Lower leg skin (tissue), 4 donors: ENCODE measurements at places on chromosomes 5 and 9. TPM values are rescaled to one million over a fixed set of nuclear protein-coding genes. Genes with fewer than 3 reads are reported as not detected.

DNA sequence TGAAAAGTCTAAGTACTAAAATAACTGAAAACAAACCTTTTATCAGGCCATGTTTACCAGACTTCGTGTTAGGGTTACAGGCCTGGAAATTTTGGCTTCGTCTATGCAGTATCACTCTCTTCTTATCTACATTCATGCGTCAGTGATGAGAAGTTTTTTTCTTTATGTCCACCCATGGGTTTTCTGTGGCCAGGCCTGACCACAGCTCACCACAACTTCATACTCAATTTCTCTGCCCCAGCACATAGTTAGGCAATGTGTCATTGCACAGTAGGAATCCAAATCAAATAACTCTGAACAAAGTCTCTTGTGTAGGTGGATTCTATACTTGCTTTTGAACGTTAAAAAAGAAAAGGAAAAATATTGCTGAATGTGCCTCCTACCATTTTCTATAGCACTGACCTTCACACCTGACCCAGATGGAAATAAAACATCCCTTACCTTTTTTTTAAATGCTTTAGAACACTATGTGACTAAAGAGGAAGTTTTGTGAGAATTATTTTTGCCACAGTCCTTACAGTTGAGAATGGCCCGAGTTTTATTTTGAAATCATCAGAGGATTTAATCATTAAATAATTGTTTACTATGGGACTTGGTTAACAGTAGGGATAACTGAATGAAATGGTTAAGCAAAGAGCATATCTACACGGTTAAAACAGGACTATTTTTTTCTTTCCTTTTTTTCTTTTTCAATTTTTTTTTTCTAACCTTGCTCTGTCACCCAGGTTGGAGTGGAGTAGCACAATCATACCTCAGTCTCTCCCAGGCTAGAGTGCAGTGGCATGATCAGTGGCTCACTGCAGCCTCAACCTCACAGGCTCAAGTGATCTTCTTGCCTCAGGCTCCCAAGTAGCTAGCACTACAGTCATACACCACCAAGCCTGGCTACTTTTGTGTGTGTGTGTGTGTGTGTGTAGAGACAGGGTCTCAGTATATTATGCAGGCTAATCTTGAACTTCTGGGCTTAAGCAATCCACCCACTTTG is 1247.0 kb upstream of the ACO1 start:
- no peak for DNase-seq

DNA sequence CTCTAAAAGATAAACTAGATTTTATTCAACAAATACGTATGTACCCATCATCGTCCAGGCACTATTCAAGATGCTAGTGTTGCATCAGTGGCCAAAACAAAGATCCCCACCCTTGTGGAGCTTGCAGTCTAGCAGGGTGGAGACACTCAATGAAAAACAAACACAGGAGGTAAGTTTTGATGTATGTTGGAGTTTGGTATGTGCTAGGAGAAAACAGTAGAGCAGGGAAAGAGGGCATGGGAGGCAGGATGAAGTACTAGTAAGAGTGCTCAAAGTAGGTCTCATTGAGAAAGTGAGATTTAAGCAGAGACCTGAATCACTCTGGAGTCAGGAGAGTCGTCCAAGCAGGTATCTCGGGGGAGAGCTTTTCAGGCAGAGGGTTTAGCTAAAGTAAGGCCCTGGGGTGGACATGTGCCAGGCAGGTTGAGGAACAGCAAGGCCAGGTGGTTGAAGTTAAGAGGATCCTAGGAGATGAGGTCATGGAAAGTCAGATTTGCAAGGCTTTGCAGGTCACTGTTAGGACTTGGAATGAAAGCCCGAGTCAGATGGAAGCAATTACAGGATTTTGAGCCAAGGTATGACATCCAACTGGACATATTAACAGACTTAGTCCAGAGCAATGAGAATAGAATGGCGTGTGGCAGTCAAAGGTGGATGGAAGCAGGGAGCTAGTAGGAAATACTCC is 9.2 kb downstream of the SNX18 start:
- no peak for DNase-seq

- peak; percentile 84 for DNase-seq
Measured at GRCh38 chr9:91419222-91420191, 4.1 kb downstream of the NFIL3 start.

DNA sequence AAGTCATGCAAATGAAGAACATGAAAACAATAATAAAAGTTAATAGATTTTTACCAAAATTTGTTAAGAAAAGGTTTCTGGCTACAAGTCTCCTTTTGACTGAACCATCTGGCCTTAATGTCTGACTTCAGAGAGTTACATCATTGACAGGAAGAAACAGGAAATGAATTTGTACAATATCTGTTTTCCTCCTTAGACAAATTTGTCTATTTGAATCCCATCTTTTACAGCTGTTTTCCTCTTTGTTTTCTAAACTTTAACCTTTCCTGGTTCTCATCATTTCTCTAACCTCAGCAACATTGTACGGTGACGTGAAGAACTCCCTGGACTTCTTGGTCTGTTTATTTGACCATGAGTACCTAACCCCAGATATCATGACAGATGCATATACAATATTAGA is 567.5 kb upstream of the RIOK2 start:
- DNase-seq = no peak

DNA sequence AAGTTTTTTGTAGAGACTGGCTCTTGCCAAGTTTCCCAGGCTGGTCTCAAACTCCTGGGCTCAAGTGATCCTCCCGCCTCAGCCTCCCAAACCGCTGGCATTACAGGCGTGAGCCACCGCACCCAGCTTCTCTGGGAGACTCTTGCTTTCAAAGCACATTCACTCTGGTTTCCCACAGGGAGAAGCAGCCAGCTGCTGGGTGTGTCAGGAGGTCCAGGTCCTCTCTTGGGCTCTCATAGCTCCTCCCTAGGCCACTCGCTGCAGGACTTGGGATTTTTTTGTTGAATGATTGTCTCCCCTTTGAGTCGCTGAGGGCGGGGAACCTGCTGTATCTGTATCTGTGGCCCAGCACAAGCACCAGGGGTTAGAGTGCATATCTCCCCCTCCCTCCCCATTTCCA is 68.4 kb upstream of the RAPGEF1 start:
- DNase-seq = no peak

GRCh38 chr5:59327191-59327980 is 566.1 kb downstream of the PDE4D start:
- DNase-seq = no peak

Gene ARL14EPL
- total RNA-seq = not detected

Gene CORO2A
- 31.4 TPM for total RNA-seq

Gene SNAPC4
- total RNA-seq = 5.9 TPM

DNA sequence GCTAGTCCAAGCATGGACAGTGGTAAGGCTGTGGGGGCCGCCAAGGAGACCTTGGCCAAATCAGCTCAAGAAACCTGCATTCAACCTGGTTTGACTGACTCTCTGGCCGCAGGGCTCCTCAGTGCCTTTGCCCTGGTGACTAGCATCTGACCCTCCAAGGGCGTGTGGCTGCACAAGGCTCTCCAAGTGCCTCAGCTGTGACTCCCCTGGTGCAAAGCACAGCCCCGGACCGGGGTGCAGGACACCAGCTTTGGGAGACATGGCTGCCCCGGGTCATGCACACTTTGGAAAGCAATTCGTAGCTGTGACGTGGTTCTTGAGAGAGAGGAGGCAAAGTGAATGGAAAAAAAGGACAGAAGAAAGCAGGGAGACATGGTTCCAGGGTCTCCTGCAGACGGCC is 245.2 kb upstream of the IRX2 start:
- DNase-seq = no peak

- DNase-seq = no peak
Measured at GRCh38 chr9:5665059-5665458, 36.2 kb downstream of the RIC1 start.

- no peak for DNase-seq
Measured at GRCh38 chr9:113184539-113184938, 33.7 kb downstream of the SLC31A2 start.

- DNase-seq = no peak
Measured at GRCh38 chr9:99173570-99174504, 47.9 kb downstream of the ALG2 start.

- no peak for DNase-seq
Measured at GRCh38 chr9:36017278-36017677, 19.4 kb upstream of the RECK start.

Gene BTNL8
- total RNA-seq = 0.44 TPM

Gene CD274
- total RNA-seq = 0.21 TPM

DNA sequence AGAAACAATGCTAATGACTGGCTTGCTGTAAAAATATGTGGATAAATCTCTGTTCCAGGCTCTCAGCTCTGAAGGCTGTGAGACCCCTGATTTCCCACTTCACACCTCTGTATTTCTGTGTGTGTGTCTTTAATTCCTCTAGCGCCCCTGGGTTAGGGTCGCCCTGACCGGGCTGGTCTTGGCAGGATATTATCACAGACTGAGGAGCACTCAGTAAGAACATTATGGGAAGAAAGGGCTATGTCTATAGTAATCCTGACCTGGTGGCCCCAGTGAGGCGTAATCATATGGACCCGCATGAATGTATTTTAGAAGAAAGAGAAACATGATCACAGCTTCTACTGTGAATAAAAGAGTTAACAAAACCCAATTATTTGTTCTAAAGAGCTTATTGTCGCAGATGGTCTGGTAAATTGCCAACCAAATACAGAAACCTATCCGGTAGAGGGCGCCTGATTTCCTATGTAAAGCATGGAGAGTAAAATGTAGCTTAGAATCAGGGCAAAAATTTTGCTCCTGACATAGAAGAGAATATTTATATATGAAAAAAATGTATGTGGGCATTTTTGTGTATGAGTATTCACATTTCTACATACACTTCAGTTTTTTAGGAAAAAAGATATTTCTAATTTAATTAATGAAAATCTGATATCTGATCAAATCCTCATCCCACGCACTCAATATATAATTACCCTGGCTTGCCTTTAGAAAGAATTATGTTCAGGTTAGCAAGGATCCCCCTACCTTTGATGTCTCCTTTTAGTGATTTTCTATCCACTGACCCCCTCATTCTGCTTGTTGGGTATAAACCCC is 5.8 kb upstream of the IFNA1 start:
- no peak for DNase-seq

DNA sequence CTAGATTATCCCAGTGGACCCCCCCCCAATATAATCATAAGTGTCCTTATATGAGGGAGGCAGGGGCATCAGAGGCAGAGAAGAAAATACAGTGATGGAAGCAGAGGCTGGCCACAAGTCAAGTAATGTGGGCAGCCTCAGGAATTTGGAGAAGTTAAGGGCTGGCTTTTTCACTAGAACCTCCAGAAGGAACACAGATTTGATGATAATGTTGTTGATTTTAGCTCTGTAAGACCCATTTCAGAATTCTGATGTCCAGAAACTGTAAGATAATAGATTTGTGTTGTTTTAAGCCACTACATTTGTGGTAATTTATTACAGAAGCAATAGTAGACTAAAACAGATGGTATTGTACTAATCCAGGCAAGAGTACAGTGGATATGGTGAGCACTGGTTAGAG is 36.3 kb upstream of the LRRTM2 start:
- no peak for DNase-seq

- DNase-seq = no peak
Measured at GRCh38 chr5:136213919-136214493, 21.0 kb upstream of the SMIM32 start.

DNA sequence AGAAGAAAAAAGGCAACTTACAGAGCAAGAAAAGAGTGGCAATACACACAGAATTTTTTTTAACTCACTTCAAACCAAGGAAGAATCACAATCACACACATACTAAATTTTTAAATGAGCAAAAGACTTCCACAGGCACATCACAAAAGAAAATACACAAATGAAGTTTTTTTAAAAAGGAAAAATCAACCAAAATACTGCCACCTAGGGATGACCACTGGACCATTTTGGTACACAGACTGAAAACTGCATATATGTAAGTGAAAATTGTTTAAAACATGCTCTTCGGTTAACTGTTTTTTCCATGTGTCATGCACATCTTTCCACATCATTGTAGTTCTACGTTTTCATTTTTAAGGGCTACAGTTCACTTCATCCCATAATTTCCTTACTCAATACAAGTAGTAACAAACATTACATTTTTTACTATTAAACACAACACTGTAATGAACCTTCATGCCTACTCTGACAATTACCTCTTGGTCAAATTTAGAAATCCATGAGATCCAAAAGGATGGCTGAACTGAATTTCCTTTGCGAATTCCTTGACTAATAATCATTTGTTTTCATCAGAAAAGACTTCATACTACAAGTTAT is 79.0 kb downstream of the FBXW11 start:
- DNase-seq = no peak

Gene NUDT12
- total RNA-seq = 11.5 TPM

DNA sequence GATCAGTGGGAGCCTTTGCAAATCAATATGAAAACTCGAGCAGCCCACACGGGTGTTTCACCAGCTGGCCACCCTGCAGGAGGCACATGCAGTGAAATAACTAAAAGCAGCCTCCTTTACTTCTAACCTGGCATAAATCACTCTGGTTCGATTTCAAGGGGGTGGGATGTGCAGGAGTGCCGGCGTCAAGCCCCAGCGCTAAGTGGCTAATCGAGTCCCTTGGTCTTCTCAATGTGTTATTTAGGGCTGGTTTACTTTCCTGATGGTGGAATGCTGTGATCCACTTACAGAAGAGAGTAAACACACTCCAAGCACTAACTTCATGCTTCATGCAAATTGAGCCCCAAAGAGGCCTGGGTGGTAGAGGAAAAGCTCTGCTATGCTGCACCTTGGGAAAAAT is 109.4 kb downstream of the TMEM174 start:
- DNase-seq = no peak

Gene SLC4A9
- total RNA-seq = 0.38 TPM

DNA sequence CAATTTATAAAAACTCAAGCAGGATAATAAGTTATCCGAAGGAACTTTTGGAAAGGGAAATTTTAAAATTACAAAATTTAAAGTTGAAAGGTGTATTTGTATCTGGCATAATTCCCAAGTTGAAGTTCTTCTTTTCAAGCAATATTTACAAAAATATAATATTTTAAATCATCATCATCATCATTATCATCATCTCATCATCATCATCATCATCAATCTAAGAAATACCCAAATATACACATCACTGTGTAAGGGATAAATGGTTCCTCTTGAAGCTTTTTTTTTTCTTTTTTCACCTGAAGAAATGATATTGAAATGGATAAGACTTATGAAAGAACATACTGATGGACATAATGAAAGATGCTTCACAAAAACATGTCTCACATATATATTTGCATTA is 254.9 kb upstream of the ARRDC3 start:
- no peak for DNase-seq

Gene RNF183
- total RNA-seq = 1.1 TPM

DNA sequence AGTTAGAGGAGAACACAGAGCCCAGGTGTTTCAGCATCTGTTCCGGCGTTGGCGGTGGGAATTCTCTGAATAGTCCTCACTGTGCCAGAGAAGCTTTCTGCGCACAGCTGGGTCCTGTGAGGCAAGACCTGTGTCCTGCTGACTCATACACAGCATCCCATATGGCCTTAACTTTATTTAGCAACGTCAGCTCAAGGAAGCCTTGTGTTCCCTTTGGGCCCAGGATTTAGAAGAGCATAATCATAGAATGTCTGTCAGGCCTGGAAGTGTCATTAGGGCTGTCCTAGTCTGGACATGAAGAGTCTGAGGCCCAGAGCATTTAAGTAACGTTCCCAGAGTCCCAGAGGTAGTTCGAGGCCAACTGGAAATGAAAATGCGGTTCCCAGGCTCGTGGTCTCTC is 188.6 kb upstream of the DMRT1 start:
- DNase-seq = no peak

Gene ANXA2R
- 2.7 TPM for total RNA-seq
